WTC11 (cell line): ENCODE measurements at places on chromosomes 4 and X.
A peak's percentile ranks its signal among the peaks of the same experiment; 100 is the strongest.

DNA sequence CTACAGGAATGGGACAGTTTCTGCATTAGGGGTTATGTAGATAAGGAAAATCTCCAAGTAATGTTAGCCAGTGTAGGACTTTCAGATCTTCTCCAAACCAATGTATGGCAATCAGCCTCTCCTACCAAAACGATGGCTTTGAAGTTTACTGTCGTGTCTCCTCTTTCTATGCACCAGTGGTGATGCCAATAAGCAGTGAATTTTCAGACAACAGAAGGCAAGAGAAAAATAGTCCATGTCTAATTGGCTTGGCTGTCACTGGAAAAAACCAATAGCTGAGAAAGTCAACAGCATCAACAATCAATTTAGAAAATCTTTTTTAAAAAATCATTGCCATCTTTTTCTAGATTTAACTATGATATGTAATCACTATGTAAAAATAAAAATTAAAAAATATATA, 35.0 kb downstream of the LIMCH1 start:
- DNase-seq, result no peak

DNA sequence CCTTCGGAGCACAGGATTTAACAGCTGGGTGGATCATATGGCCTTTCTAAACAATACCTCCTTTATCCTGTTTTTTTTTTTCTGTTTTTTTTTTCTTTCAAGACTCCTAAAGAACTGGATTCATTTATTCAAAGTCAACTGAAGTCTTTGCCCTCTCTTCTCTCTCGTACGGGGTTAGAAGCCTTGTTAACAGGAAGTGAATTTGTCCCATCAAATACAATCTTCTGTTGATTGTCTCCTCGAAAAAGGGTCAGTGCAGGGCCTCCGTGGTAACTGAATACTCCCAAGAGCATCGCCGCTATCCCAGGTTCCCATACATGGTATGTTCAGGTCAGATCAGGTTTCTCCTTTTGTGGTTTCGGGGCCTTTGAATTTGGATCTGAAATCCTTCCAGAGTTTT, 1.8 kb upstream of the TMEM128 start:
- DNase-seq, result no peak

DNA sequence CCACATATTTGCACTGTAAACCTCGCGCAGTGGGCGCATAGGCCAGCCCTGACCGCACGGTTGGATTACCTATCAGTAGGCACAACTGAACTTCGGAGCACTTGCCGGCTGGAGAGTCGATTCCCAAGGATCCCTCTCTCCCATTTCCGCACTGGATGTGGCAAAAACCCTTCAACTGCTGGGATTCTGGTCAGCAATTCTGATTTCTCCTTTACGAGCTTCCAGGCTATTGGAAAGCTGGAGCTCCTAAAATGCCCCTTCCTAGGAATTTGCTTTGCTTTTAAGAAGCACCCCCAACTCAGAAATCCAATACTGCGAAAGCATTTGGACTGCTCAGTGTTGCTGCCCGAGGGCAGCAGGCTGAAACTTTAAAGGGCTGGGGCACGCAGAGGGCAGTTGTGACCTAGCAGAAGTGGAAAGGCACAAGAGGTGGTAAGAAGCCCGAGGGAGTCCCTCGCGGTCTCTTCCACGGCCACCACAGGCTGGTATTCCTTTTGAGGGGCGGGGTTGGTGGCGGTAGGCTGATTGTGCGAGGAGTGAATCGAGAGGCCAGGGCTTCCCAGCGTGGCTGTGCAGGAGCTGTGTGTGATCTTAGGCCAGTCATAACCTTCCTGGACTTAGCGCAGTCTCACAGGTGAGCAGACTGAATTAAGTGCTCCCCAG, 1.6 kb downstream of the ZAR1 start:
- peak; percentile 16 for DNase-seq

- no peak for DNase-seq
These were observed 721 bp downstream of the FAM184B start for GRCh38 chr4:17780501-17781299.

DNA sequence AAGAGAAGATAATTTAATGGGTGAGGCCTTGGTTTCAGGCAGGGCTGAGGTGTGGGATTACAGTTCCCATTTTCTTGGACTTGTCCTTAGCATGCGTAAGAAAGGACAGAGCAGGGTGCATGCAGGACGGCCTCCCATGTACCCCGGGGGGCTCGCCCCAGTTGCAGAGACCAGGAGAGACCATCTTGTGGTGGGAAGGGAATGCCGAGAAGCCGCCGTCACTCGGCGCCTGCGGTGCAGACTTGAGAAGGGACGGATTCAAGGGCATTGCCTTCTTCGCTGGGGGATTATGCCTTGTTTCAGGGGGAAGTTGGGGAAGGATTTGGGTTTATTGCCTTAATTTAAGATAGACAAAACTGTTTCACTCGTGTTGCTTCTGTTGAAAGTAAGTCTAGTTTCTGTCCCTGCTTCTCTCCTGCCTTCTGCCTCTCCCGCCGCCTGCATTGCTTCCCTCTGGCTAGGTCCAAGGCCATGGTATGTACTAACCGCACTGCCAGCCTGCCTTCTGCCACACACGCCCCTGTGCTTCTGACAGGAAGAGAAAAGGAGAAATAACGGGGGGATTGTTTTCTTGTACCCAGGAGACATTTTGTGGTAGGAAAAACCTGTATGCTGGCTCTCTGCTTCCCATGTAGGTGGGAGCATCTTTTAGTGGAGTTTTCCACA, 175.9 kb downstream of the DCLK2 start:
- no peak for DNase-seq

DNA sequence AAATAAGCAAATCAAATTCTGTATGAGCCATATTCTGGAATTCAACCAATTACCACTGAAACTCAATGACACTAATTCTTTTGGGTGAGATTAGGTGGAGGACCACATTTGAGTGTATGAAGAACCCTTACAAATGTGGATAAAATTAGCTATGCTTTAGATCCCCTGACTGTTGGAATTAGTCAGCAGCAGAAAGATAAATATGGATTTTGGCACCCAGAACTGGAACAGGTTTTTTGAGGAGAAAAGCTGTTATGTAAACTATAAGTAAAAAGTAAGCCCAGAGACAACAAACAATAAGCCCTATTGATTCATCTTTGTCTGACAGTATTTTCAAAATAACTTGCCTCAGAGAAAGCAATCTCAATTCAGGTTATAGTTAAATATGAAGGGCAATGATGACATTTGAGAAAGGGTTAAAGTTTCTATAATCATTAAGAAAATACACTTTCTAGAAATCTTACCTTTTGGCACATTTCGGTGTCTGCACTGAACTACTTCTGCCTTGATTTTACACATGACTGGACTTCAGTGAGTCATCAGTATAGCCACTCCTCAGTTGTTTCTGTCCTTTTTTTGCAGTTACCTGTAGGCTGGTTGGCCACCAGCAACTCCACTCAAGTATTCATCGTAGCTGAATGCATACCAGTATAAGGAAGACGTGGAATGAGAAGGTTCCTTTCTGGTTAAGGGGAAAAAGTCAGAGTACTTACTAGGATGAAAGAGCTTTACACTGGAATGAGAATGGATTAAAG, 80.0 kb downstream of the KCTD8 start:
- DNase-seq, result no peak

DNA sequence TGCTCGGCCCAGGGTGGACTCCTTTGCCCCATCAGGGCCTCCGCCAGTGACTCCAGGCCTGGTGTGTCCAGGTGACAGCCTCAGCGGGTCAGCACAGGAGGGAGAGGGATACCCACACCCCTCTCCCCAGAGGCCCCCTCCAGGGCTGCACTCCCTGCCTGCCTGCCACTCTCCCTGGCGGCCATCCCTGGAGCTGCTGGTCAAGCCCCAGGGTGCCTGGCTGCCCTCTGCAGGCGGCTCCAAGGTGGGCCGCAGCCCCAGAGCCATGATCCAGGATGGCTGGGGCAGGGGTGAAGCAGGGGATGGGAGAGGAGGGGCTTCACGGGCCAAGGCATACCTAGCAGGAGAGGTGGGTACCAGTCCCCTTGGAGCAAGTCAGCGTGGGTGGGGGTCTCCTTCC, 3.8 kb downstream of the FGFRL1 start:
- DNase-seq, result no peak

- no peak for DNase-seq
These were observed 119.3 kb downstream of the VSIG4 start for GRCh38 chrX:65920620-65921019.

- DNase-seq, result no peak
These were observed 9.7 kb downstream of the GIMD1 start for GRCh38 chr4:106358899-106359298.

DNA sequence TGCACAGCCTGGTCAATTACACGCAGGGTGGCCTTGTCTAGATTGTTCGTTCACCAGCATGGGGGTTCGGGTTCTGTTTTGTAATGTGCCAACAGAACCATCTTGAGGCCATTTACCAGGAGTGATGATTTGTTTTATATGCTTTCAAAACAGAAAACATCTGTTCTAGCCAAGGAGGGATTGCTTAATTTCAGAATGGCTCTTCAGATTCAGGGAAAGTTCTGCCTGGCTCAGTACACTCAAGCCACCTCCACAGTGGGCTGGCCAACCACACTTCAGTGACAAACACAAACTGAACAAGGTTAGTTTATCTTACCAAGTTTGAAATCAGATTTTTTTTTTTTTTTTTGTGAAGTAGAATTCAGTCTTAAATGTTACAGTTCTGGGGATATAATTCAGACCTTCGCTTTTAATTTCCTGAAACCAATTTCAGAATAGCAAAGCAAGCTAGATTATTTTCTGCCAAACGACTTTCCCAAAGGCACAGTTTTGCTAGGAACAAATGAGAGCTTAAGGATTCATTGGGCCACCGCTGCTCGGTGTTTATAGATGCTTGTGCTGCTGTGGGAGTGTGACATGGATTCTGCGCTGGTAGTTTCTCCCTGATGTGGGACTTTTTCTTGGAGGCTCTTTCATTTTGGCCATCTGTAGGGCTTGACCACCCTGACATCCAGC, 23.4 kb downstream of the SMS start:
- no peak for DNase-seq

DNA sequence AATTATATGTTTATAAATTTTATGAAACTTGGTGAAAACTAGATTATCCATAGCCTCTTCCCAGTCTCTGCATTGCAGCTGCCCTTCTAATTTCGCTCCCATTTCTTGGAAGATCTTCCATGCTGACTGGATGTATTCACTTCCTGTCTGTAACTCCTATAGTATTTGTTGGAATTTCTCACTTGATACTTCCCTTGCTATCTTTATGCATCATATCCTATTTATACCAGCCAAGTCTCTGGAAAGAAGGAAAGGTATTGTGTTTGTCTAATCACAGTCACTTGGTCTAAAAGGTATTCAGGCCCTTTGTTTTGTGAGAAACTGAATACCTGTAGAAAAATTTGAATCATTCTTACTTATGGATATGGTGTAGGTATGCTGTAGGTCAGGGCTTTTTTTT, 870.9 kb upstream of the FRG1 start:
- DNase-seq, result no peak

DNA sequence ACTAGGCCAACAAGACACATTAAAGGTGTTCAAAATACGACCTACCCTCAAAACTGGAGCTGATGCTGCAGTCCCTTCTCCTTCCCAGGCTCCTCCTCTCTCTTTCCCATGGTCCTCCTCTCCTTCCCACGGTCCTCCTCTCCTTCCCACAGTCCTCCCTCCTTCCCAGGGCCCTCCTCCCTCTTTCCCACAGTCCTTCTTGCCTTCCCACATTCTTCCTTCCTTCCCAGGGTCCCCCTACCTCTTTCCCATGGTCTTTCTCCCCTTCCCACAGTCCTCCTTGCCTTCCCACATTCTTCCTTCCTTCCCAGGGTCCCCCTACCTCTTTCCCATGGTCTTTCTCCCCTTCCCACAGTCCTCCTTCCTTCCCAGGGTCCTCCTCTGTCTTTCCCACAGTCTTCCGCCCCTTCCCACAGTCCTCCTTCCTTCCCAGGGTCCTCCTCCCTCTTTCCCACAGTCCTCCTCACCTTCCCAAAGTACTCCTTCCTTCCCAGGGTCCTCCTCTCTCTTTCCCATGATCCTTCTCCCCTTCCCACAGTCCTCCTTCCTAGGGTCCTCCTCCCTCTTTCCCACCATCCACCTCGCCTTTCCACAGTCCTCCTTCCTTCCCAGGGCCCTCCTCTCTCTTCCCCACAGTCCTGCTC, 54.2 kb downstream of the SH3KBP1 start:
- no peak for DNase-seq

DNA sequence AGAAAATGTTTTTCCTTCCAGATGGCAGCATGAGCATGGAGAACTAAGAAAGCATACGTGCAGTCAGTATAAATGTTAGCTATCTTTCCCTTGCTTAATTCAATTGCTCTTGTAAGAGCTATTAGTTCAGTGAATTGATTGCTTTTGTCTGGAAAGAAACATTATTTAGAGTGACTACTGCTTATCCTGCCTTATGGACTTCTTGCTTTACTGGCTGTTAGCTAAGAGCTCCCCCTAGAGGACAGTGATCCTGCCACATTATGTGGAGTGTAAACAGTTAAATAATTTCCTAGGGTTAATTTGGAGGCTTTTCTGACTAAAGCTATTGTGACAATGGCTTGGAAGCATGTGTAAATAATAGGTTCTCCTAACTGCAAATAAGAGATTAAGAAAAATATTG, 1402.4 kb downstream of the FAM133A start:
- DNase-seq, result no peak

DNA sequence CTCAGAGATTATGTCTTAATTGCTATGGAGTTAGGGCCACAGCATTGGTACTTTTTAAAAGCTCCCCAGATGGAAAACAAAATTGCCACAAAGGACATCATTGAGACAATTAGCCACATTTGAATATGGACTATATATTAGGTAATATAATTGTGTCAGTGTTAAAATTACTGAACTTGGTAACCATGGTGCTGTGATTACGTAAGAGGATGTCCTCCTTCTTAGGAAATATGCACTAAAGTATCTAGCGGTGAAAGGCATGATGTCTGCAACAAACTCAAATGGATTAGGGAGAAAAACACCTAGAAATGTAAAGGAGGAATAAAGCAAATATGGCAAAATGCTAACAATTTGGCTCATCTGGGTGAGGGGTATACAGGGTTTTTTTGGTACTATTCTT, 89.9 kb upstream of the PAK3 start:
- DNase-seq, result no peak

- no peak for DNase-seq
These were observed 34.7 kb downstream of the TMPRSS11A start for GRCh38 chr4:67928546-67928945.

DNA sequence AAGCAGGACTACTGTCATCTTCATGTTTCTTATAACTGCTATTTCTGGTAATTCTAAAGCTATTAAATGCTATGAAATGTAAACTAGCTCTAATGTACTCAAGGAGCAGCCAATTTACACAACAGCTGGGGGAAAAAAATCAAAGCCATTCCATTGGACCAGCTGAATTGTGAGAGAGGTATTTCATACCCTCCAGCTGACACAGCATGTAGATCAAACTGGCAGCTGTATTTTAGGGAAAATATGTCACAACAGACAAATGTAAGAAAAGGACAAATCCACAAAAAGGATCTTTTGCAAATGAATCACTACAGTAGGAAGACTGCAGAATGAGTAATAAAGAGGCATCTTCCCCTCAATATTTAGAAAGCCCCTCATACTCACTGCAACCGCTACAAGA, 65.2 kb upstream of the FAM47B start:
- DNase-seq, result no peak

GRCh38 chrX:22467571-22467970, 194.9 kb downstream of the CBLL2 start:
- DNase-seq, result no peak
